ENCODE measurements at places on chromosomes 2 and 18.

DNA sequence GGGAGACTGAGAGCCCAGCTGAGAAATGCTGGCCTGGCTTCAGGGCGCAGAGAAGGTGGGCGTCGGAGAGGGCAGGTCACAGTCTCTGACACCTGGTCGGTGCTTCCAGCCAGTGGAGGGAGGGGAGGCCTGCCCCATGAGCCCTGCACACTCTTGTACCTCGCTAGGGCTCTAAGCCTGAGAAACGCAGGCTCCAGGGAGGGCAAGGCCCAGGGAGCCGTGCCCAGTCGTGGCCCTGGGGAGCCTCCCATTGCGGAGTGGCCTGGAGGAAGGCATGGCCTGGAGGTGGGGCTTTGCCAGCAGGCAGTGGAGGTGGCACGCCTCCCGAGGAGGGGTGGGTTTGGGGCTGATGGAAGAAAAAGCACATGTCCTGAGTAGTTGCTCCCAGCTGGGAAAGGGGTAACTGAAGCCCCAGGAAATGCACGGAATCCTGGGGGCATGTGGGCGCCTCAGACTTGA lies 39.0 kb downstream of the MTERF4 start:
- DNase-seq = no peak

DNA sequence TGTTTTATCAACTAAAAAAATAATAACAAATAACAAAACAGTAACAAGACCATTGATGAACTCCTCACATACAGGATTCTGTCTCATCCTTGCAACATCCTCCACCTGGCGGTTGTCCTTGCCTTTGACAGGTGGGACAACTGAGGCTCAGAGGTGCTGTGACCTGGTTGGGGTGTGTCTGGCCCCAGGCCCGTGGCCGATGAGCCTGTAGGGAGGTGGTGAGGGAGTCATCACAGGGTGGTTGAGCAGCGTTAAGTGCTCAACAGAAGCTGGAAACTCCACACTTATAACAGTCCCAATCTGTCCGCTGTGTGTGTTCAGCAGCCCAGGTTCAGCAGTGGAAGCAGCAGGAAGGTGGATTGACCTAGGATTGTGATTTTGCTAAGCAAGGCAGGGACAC lies 131.6 kb upstream of the RAB12 start:
- DNase-seq = no peak

GRCh38 chr18:9495465-9495864 lies 20.2 kb downstream of the RALBP1 start:
- no peak for DNase-seq

DNA sequence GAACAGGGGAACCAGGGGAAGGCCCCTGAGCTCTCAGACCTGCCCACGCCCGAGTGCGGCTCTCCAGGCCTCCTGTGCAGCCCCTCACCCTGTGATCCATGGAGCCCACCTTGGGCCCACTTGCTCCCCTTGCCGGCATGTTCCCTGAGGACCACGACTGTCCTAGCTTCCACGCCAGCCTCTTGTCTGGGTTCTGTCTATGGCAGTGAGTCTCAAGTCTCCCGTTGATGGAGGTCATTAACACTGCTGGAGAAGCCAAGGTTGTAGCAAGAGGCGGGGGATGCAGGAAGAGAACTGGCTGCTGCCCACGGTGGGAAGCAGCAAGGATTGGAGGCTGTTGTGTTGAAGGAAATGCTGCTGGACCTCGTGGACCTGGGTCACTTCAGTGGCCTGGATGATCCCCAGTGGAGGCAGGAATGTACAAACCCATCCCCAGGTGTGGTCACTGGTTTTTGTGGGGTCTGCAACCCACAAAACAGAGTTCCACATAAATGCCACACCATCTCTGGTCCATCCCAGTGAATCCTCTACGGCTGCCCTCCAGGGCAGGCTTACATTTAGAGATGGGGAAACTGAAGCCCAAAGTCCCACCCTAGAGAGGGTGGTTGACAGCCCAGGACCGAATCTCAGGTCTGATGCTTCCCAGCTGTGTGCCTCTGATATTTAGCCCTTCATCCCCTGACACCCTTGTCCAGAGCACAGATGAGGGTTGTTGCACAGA lies 150.3 kb downstream of the NDUFA10 start:
- DNase-seq = no peak

DNA sequence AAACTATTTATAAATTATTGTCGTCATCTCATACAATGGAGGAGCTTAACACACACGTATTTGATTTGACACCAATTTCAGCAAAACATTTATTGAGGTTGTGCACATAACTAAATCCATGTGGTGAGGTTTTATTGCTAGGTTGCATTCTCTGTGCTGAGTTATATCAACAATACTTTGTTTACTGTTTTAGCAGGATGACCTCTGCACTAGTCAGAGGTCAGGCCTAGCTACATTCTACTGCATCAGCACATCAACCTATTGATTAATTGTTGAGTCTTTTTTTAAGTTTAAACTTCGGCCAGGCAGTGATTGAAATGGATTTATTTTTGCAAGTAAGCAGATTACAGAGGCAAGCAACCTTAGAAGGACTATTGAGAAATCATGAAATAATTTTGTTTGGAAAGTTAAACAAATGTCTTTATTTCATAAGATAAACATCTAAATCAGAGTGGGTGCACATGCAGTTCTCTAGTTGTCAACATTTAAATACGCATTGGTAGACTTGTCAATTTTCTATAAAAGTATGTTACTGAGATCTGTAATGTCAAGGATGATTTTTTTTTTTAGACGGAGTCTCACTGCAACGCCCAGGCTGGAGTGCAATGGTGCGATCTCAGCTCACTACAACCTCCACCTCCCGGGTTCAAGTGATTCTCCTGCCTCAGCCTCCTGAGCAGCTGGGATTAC lies 75.2 kb upstream of the CD28 start:
- DNase-seq = no peak

DNA sequence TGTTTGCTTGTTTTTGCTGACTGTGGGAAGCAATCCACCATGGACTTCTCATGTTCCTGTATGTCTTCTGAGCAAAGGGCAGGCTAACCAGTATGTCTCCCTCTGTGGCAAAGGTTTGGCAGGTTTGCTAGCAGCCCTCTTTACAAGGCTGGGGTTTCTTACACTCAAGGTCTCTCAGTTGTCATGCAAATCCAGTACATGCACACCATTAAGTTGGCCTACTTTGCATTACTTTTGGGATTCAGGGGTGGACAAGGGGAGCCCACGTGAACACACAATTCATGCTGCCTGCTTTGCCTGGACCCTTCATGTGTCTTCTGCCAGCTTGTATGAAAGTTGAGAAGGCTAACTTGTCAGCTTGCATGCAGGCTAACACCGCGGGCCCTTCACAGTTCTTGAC lies 134.9 kb downstream of the LRRTM4 start:
- DNase-seq = no peak

- DNase-seq = no peak
Observed at GRCh38 chr18:36601316-36601715, 227.5 kb downstream of the TPGS2 start.

- no peak for DNase-seq
Observed at GRCh38 chr2:240663546-240664190, 19.0 kb downstream of the AQP12B start.

DNA sequence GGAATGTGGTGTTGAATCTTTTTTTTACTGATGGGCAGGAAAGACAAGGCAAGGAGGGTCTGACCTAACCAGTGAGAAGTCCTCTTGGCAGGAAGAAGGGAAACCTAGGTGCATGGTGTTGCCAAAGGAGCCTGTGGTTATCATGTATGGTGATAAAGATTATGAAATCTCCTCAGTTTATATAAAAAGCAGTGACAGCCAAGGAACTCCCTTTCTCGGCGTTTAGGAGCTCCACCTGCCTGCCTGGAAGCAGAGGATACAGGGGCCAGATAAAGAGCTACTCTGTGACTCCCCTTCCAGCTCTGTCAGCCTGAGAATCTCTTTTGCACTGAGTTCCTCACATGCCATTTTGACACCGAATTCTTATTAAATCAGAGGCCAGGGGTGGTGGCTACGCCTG lies 26.1 kb downstream of the COLEC12 start:
- no peak for DNase-seq

GRCh38 chr2:157283468-157283867 lies 26.0 kb downstream of the GALNT5 start:
- DNase-seq = no peak

DNA sequence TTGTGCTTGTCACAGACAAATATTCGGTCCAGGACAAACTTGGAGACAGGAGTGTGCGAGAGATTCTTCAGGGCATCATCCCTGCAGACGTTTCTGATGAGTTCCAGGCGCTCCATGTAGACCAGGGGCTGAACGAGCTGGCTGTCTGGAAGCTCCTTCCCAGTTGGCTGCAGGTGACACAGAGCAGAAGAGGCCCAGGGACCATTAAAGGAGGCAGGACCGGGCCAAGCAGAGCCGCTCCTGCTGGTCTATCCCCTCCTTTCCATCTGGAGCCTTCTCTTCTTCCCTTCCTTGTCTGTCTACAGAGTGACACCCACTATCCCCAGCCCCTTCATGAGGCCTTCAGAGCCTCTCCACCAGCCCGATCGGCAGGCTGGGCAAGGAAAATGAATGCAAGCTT lies 19.5 kb downstream of the CHST10 start:
- no peak for DNase-seq

DNA sequence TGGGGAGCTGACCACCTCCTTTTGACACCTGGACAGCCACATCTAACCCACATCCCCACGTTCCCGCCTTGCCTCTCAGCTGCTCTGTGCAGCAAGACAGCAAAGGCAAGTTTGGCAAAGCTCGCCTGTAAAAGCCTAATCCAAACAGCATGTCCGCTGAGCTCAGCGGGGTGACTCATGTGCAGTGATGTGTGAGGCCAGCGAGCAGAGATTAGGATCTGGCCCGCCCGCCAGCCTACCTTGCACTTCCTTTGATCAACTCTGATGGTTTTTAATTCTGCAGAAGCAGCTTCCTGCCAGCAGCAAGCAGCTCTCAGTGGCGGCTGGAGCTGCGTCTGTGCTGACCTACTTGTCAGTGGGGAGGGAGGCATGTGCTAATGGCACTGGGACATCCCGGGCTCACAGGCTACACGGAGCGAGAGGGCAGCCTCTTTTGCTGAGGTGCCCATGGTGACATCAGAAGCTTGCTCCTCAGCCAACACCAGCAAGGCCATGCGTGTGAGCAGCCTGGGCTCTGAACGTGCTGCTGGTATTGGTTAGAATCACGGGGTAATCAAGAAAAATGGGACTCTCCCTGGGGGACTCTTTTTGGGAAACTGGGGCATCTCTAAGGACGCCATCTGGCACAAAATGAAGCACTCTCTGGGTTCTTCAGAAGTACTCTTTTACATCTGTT lies 36.0 kb upstream of the EML4 start:
- DNase-seq = peak; percentile 96

DNA sequence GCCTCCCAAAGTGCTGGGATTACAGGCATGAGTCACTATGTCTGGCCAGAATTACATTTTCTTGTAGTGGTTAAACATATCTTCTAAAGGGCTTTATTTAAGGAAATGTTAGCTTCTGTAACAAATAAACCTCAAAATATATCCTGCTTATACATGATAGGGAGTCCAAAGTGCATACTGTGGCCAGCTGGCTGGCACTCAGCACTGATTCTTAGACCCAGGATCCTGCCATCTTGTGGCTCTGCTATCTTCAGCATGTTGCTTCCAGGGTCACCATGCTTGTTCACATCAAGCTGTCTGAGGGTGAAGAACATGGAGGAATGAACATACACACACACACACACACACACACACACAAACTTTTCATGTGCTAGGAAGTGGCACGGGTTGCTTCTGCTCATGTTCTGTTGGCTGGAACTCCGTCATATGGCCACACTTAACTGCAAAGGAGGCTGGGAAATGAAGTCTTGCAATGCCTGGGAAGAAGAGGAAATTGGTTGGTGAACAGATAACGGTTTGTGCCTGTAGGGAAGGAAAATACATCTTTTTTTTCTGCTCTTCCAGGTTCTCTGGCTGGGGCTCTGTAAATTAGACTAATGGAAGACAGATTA lies 40.0 kb downstream of the NPPC start:
- DNase-seq = no peak

DNA sequence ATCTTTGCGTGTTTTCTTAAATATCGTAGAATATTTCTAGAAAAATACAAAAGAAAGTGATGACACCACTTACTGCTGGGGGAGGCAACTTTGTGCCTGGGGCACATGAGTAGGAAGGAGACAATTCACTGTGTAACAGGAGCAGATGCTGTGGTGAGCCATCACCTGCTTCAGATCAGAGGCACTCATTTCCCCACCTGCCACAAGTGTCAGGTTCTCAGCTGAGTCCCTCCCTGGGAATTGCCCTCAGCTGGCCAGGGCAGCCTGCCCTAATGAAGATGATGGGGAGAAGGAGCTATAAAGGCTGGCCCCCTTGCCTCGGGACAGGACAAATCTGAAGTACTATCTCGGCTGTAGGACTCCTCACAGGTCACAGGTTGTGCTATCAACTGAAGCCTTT lies 322.8 kb downstream of the STK39 start:
- DNase-seq = no peak

GRCh38 chr18:10100196-10100595 lies 186.4 kb downstream of the VAPA start:
- DNase-seq = no peak

DNA sequence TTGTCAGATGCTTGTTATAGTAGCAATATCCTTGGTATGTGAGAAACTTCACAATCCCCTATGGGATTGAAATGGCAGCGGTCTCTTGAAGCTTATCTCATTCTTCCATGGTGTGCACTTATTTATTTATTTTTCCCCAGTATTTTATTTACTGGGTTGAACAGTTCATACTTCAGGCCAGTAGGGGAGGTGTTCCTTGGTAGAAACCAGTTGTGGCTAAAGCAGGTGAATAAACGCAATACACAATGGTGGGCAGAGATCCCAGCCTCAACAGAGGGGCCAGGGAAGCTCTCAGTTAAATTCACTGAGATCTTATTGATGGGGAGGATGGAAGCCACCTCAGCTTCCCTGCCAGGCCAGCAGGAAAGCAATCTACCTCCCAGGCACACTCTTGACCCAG lies 93.7 kb upstream of the SRD5A2 start:
- no peak for DNase-seq

GRCh38 chr2:145287736-145288135 lies 767.8 kb upstream of the ZEB2 start:
- no peak for DNase-seq

All from CD4-positive, alpha-beta memory T cell (primary cell).